Astrocyte of the hippocampus (primary cell): ENCODE measurements at places on chromosomes 3 and 15.

DNA sequence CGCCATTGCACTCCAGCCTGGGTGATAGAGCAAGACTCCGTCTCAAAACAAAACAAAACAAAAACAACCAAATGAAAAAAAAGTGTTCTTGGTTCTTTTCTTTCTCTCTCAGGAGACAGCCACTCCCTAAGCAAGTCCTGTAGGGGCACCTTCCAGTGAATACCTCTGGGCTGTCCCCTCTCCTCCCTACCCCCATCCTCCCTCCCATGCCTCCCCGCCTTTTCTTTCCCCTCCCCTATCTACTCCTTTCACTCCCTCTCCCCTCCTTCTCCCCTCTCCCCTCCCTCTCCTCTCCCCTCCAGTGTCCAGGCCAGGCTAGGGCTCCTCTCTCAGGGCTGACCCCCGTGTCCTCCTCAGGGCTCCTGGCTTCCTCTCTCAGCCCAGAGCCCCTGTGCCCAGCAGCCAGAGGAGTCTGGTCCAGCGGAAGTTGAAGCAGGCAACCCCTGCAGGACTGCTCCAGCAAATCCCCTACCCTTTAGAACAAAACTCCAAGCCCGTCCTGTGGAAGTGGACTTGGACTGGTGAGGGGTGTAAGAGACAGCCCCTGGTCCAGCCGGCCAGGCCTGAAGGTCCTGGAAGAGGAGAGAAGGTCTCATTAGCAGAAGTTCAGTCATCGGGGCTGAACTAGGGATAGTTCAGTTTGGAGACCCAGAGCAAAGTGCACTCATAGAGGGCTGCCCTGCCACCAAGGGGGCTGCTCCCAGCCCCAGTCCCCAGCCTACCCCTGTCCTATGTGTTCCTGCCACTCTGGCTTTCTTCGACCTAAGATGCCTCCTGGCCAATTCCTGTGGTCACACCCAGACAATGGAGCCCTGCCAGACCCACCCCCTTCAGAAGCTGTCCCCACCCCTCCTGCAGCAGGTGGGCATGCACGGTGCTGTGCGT, 79.8 kb upstream of the IQSEC1 start:
- DNase-seq: no peak

GRCh38 chr3:193214445-193214844, 26.6 kb upstream of the PLAAT1 start:
- no peak for DNase-seq

DNA sequence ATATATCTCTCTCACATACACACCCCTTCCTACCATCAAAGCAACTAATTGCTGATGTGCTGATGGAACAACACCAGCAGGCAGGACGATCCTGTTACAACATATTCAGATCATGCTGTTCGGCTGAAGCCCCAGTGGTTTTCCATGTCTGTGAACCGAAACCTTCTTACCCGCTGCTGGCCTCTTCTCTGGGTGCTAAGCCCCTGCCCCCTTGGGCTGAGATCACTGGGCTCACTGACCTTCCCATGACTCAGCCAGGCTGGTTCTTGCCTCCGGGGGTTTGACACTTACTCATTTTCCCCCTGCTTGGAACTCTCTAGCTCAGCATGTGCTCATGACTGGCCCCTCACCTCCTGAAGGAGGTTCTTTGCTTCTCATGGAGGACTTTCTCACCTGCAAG, 122.0 kb upstream of the RGMA start:
- no peak for DNase-seq

GRCh38 chr15:55823699-55824340, 80.9 kb upstream of the PRTG start:
- peak; percentile 29 for DNase-seq

DNA sequence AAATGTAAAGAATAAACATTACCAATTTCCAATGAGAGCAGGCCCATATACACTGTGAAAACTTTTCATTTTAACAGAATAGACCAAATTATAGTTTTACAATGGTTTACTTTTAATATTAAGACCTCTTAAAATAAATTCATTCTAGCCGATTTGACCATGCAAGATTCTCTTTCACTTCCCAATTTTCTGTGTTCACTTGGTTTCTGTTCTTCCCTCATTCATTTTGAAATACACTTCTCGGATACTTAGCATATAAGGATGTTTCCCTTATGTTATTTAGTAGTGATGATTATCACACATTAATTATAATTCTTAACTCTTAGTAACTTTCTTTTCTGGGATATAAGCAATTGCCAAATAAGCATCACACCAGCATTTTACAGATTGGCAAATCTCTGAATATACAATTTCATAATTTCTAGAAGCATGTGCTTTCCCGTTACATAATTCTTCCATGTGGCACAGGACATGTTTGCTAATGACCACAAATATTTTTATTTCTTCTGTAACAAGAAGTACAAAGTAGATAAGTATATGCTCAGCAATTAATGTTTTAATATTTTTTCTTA, 13.9 kb downstream of the OR5H15 start:
- no peak for DNase-seq

DNA sequence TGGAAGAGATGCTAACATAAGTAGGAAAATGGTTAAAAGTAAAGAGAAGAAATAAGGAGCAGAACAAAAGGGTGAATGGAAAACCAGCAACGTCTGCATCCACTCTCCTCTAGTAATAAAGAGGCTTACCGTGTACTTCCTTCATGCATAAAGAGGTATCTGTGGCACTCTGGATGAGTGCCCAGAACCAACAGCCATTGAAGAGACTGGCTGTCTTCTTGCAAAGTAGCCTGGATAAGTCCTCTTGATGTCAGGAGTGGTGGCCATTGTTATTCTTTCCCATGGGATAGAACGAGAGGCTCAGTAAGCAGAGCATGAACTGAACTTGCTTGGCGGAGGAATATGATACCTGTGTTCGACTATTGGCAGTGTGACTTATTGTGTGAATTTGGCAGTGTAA, 186.2 kb upstream of the RASGRP1 start:
- DNase-seq: peak; percentile 38

DNA sequence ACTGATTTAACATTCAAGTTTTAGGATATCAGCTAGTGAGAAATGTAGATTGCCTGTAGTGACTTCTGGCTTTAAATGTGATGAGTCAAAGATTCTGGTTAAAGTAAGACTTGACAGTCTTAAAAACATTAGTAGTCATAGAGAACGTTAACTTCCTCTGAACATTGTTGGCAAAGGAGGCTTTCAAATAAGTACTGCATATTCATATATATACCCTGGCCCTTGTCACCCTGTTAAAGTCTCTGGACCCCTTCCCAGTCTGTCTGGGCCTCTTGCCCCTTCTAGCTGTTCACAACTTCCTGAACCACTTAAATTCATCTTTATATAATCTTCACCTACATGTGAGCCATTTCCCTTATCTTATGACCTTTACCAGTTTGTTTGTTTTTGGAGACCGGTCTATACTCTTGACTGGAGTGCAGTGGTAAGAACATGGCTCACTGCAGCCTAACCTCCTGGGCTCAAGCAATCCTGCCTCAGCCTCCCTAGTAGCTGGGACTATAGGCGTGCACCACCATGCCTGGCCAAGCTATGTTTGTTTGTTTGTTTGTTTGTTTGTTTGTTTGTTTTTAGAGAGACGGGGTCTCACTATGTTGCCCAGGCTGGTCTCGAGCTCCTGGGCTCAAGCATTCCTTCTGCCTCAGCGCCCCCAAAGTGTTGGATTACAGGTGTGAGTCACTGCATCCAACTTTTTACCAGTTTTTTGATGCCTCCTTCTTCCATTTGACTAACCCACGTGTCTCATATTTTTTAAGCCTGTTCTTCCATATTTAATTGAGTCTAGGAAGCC, 64.4 kb upstream of the CRTC3 start:
- peak; percentile 42 for DNase-seq

DNA sequence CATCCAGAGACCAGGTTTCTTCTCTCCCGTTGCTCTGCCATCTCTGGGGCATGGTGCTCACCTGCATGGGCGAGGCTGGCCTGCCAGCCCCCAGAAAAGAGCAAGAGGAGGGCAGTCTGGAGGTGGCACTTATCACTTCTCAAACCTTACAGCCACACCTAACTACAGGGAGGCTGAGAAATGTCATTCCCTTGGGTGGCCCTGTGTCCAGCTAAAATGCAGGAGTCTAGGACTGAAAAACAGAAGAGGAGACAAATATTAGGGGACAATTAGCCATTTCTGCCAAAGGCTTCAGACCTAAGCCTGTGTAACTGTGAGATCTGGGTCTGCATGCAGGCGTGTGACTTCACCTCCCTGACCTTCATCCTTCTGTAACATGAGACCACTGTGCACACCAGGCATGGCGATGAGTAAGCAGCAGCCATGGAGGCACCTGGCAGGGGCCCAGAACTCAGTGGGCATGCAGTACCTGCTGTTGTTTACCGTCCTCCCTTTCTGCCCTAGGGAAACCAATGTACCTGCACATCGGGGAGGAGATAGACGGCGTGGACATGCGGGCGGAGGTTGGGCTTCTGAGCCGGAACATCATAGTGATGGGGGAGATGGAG, 83.4 kb downstream of the MESD start:
- DNase-seq: peak; percentile 68

DNA sequence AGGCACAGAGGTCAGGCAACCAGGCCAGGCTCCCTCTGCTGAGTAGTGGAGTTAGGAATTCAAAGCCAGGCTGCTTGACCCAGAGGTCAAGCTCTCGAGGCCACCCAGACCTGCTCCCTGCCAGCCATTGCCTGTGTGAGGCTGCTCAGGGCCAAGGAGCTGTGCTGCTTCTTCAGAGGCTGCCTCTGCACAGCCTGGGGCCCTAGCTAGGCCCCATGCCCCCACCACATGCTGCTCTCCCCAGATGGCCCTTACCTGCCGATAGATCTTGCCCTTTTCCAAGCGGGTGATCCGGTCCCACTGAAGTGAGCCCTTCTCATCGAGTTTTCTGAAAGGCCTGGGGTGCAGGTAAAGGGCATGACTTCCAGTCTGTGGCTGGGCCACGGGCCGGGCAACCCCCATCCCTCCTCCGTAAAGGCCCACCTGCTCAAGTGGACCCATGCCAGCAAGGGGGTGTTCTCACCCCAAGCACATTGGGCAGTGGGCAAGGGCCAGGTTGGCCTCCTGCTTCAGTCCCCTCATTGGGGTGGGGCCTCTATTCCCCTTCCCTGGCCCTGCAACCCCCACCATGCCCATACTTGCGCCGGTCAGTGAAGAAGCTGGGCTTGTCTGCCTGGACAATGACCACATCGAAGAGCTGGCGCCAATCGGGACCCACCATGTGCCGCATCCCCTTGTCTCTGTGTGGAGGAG, 6.5 kb downstream of the NT5DC2 start:
- DNase-seq: no peak

GRCh38 chr15:76526111-76526510, 189.5 kb downstream of the ISL2 start:
- DNase-seq: no peak

GRCh38 chr3:34284959-34285826, 486.8 kb downstream of the PDCD6IP start:
- DNase-seq: no peak

DNA sequence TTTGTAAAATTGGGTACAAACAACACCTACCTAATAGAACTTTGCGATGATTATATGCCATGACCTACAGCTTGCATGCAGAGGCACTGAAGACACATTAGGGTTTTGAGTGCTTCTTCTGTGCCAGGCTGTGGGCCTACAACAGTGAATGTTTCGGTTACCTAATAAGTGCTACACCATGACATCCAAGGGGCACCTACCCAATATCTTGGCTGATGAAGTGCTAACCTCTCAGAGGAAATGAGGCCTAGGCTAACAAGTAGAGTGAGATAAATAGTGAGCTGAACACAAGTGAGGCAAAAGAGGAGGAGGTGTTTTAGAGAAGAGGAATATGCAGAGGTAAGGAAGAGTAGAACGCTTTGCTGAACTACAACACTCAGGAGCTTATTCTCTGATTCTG, 12.2 kb upstream of the RASGRP1 start:
- DNase-seq: no peak

GRCh38 chr3:179991104-179991503, 45.6 kb downstream of the PEX5L start:
- no peak for DNase-seq

DNA sequence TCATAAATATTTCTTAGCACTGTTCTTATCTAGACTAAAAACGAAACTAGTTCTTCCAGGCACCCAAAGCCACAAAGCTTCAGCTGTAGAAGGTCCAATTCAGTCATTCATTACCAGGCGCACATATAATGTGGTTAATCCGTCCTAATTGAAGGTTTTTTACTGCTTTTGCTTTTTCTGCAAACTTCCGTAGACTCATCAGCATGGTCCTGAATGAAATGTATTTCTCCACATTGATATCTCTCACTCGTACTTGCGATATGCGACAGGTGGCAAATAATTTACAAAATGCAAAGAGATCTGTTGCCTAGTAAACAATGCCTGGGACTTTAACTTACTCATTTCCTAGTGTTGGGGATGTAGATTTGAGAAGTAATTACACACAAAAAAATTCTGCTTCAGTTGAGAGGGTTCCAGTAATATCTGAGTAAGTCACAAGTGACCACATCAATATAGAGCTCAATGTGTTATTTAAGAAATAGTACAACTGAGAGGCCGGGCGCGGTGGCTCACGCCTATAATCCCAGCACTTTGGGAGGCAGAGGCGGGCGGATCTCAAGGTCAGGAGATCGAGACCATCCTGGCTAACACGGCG, 75.0 kb upstream of the MBNL1 start:
- no peak for DNase-seq

DNA sequence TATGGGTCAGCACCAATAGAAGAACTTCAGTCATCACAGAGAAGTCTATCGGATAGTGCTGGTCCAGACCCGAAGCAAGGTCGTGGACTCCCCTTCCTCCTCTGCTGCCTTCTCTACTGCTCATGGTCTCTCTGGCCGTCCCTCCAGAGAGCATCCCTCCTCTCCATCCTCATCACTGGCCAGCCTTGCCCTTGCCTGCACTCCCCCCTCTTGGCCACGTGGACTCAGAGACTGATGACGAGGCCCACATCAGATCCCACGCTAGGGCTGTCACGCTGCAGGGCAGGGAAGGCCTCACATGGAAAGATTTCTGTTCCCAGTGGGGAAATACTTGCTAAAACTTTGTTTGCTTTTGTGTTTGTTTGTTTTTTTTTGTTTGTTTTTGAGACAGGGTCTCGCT, 35.3 kb downstream of the IGDCC3 start:
- DNase-seq: no peak

DNA sequence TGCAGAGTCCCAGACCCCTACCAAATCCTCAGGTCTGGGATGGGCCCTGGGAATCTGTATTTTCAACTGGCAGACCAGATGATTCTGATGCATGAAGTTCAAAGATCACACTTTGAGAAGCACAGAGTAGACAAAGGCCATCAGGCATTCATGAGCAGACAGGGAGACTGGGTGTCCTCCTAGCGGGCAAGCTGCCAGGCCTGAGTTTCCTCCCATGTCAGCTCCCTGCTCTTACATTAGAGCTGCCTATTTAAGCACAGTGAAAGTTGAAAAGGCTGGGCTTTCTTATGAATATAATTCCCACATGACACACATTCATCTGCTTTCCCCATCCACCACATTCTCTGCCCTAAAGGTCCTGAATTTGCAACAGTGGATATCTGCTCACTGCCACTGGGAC, 14.0 kb downstream of the CAPN3 start:
- no peak for DNase-seq

GRCh38 chr15:60928970-60929369, 300.1 kb downstream of the RORA start:
- no peak for DNase-seq
